A549 treated with dexamethasone at 1 μM for 4 hours (cell line): ENCODE measurements at places on chromosomes 4 and X. TPM values are rescaled to one million over a fixed set of nuclear protein-coding genes. Genes with fewer than 3 reads are reported as not detected.

SERTM2 gene
- not detected in 5 replicates for total RNA-seq

SLIT2 gene
- 0.02 to 0.05 TPM (median 0.02 TPM) in 5 replicates for total RNA-seq

TASL gene
- not detected in 5 replicates for total RNA-seq

ZFYVE28 gene
- 1.2 to 2.7 TPM (median 2.3 TPM) in 5 replicates for total RNA-seq

ATP2B3 gene
- 0.07 to 0.15 TPM (median 0.13 TPM) in 5 replicates for total RNA-seq
